ENCODE measurements at places on chromosomes 1 and 21.

GRCh38 chr1:117795190-117795589, 134.2 kb downstream of the GDAP2 start:
- DNase-seq: no peak

GRCh38 chr1:30639881-30640452, 83.4 kb downstream of the MATN1 start:
- DNase-seq: no peak

GRCh38 chr1:7385471-7386225, 385.4 kb upstream of the VAMP3 start:
- no peak for DNase-seq

DNA sequence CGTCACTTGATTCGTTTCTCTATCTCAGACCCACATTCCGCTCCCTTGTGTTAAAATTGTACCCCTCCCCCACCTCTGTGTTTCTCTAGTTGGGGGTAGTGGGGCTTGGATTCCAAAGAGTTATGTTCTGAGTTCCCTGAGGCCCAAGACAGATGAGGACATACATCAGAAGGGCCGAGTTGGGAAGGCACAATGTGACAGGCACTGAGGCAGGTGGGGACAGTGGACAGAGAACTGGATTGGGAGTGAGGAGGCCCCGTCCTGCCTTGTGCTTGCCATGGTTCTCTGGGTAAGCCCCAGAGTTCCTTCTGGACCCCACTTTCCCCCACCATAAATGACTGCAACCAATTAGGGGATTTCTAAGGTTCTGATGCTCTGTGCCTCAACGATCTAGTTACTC, 80.5 kb upstream of the ETV3 start:
- DNase-seq: no peak

- no peak for DNase-seq
Observed at GRCh38 chr1:170711682-170712081, 47.8 kb downstream of the PRRX1 start.

- DNase-seq: no peak
Observed at GRCh38 chr1:51214615-51215131, 21.4 kb upstream of the RNF11 start.

GRCh38 chr1:217712925-217713597, 81.9 kb downstream of the SPATA17 start:
- DNase-seq: no peak

DNA sequence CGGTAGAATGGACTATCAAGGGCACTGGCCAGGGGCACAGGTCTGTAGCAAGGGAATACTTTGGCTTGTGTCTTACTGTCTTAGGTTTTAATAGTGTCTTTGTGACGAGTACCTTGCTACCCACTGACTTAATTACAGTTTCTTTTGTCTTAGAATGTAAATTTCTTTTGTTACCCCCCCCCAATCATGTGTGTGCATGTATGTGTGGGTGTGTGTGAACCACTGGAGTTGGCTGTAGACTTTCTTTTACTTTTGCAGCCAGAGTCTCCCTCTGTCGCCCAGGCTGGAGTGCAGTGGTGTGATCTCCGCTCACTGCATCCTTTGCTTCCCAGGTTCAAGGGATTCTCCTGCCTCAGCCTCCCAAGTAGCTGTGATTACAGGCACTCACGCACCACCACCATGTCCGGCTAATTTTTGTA, 61.8 kb upstream of the CLDN14 start:
- no peak for DNase-seq

DNA sequence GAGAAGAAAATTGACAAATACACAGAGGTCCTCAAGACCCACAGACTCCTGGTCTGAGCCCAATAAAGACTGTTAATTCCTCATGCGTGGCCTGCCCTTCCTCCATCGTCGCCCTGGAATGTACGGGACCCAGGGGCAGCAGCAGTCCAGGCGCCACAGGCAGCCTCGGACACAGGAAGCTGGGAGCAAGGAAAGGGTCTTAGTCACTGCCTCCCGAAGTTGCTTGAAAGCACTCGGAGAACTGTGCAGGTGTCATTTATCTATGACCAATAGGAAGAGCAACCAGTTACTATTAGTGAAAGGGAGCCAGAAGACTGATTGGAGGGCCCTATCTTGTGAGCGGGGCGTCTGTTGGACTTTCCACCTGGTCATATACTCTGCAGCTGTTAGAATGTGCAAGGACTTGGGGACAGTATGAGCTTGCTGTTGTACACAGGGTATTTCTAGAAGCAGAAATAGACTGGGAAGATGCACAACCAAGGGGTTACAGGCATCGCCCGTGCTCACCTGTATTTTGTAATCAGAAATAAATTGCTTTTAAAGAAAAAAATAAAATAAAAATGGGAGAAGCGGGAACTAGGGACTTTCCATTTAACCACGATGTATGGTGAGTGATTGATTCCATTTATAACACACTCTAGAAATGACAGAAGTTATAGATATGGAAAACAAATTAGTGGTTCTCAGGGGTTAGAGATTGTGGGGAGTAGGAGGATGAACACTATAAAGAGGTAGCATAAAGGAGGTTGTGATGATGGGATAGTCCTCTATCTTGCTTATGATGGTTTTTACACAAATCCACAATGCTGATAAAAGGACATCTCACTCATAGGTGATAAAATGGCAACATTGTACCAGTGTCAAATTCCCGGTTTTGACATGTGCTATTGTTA, 244.7 kb downstream of the MRPL39 start:
- DNase-seq: no peak

- DNase-seq: no peak
Observed at GRCh38 chr1:41418857-41419583, 57.8 kb downstream of the FOXO6 start.

GRCh38 chr1:178529364-178530036, 16.6 kb downstream of the TEX35 start:
- DNase-seq: no peak

DNA sequence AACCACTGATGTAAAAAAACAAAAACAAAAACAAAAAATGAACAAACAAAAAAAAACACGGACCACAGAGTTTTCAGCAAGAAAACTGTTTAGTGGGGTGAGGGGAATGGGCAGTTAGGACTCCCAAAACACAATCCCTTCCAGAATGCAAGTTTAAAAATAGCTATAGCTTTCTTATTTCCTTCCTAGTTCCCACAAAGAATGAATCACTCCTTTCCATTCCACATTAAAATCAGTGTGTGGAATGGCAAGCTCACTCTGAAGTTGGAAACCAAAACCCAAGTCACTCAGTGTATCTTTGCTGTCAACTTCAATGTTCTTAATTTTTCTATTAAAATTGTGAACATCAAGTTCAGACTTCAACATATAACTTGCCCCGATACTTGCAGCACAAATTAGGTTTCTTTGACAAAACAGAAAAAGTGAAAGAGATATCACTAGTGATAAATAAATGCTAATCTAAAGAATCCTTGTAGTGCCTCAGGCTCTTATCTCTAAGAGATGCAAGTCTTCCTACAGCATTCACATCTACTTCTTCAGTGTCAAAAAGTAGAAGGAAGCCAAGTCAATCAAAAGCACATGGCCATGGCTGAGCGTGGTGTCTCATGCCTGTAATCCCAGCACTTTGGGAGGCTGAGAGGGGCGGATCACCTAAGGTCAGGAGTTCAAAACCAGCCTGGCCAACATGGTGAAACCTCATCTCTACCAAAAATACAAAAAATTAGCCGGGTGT, 45.5 kb downstream of the TOR3A start:
- DNase-seq: no peak

GRCh38 chr1:192575499-192576189, at the start of gene RGS1:
Gene RGS1 (plus strand): TSS chr1:192575773. CDS start chr1:192575793, 20 bp downstream.
- no peak for DNase-seq

- DNase-seq: no peak
Observed at GRCh38 chr1:247111700-247112478, 7.7 kb upstream of the ZNF669 start.

GRCh38 chr1:202016022-202016810, 5.8 kb downstream of the ELF3 start:
- DNase-seq: no peak

GRCh38 chr1:207670997-207671396, 26.1 kb downstream of the CR1L start:
- DNase-seq: no peak

GRCh38 chr21:38809198-38809878, 3.6 kb downstream of the ETS2 start:
- DNase-seq: no peak

DNA sequence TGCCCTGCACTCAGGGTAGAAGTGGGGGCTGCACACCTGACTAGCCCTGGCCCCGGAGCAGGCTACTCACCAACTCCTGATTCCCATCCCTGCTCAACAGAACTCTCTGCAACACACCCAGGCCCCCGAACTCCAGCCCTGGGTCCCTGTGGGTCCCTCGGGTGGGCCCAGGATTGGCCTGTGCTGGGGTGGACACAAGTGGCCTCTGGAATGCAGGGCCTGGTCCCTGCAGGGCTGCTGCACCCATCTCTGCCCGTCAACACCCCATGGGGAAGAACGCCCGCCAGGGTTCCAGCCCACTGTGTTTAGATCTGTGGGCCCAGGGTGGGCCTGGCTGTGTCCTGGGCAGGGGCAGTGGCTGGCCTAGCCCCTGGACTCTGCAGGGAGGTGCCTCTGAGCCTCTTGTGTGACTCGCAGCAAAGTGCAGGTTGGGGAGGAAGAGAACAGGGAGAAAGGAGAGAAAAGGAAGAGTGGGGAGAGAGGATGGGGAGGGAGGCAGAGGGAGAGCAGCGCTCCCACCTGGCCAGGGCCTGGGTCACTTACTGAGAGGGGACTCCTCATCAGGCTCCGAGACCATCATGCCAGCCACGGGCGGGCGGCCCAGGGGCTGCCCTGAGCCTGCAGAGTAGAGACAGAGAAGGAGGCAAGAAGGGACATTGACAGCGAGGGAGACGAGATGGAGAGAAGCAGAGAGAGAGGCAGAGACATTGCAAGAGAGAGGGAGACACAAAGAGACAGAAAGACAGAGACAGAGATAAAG, 43.9 kb downstream of the HSPG2 start:
- DNase-seq: no peak

DNA sequence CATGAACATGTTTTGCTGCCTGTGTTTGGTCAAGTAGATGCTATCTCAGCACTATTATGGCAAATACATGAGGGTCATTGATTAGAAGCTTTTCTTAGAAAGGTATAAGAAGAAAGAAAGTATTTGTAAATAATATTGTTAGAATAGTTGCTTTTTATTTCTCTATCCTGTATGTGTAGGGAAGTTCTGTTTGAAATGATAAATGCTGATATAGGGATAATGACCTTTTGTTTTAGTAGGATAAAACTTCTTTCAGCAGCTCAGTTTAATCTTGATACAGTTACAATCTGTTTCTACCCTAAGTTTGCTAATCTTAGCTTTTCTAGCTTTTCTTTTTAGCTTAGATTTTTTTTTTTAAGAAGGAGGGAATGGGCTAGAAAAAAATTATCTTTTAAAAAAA, 63.3 kb downstream of the USP25 start:
- DNase-seq: no peak

DNA sequence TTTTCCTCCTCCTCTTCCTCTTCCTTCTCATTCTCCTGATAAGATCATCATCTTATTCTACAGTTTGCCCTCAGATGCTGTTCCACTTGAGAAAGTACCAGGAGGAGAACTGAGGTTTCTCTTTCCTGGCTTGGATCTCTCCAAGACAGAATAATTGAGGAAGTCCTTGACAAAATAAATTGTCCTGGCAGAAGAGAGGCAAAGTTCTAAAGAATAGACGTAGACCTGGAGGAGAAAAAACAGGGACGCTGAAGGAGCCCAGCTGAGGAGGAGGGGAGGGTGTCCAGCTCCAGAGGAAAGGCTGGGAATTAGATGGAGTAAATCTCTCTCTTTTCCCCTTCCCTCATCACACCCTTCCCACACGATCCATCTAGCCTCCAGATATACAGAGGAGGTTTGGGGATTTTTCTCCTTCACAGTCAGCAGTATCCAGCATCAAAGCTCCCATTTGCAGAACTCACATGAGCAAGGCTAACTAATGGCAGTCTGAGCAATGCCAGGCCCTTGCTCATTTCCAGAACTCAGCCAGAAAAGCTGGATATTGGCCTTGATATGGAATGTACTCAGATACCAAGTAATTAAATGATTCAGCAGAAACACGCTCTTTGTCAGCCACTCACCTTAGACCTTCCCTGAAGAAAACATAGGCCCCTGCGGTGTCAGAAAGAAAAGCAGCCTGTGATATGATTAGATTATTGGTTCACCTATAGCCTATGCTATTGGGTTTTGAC, 5.1 kb upstream of the GNG12 start:
- no peak for DNase-seq

DNA sequence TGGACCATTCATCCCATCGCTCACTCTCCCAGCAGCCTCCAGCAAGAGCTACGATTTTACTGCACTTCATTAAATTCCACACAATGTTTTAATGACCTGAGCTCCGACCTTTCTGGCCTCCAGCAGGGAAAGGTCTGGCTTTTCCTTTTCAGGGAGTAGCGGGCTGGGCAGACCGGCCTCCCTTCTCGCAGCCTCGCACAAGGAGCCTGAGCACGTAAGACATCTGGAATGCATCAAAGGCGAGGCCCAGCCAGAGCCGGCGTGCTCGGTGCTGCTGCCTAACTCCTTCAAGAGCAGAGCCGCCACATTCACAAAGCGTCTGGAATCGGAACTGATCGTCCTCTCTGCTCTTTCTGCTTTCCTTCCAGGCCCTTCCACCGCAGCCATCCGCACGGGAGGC, 32.5 kb upstream of the FHAD1 start:
- no peak for DNase-seq

- no peak for DNase-seq
Observed at GRCh38 chr1:58839846-58840835, 56.3 kb upstream of the JUN start.

GRCh38 chr1:170664828-170665612, 1.1 kb downstream of the PRRX1 start:
- DNase-seq: no peak

GRCh38 chr1:90154711-90155110, 159.8 kb downstream of the ZNF326 start:
- DNase-seq: no peak

- DNase-seq: peak; percentile 38
Observed at GRCh38 chr1:209583408-209583807, at the start of gene CAMK1G. Gene CAMK1G (plus strand): TSS chr1:209583714. CDS start chr1:209594984, 11,270 bp downstream.

- no peak for DNase-seq
Observed at GRCh38 chr21:15986277-15986676, 256.5 kb downstream of the USP25 start.

GRCh38 chr21:46375560-46376230, 51.7 kb downstream of the PCNT start:
- DNase-seq: no peak

DNA sequence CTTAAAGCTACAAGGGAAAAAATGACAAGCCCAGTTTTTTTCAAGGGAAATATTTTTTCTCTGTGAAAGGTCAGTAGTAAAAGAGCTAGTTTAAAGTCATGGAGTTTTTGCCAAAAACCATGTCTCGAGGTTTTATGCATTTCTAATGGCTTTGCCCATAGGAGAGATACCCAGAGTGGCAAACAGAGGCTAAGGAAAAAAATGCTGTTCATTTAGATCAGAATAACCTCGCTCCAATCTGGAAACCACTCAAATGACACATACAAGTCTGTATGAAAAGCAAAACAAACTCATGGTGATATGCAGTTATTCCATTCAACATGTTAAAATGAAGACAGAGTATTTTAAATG, 36.9 kb upstream of the EDEM3 start:
- no peak for DNase-seq

DNA sequence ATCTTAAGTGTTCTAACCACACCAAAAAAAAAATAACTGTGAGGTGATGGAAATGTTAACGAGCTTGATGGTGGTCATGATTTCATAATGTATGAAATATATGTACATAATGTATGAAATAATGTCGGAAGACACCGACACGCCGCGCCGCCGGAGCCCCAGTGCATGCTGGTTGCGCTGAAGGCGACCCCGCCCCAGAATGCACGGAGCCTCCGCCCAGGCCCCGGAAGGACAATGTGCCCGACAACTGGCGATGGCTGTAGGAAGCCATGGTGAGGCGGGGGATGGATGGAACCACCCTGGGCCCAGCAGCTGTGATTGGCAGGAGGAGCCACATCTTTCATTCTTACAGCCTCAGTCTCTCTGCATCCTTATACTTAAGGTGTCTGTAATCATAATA, 7.4 kb downstream of the OR2T10 start:
- no peak for DNase-seq

Measured in NCI-H1417 treated with DMSO at 0.1 percent for 48 hours (cell line).